Activated CD4-positive, alpha-beta T cell treated with anti-CD3 and anti-CD28 coated beads, Interleukin-2, amount 50 U/mL, for 24 hours (primary cell): ENCODE measurements at places on chromosomes 5 and 9.

DNA sequence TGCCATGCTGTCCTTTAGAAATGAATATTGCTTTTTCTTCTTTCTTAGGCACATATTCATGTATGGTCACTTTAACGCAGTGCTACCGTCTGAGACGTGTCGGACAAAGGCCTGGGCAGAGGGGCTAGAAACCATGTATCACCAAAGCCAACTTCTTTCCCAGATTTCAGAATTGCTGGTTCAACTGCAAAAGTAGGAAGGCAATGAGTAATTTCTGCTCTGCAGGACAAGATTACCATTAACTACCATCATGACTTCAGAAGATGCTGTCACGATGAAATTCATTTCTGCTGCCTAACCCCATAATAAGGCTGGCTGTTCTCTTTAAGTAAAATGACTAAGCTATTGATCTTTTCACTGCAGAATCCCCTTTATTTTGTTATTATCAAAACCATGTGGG, 306.7 kb downstream of the PDE4D start:
- no peak for DNase-seq

- DNase-seq: no peak
Measured at GRCh38 chr5:150561192-150561512, 53.2 kb downstream of the NDST1 start.

DNA sequence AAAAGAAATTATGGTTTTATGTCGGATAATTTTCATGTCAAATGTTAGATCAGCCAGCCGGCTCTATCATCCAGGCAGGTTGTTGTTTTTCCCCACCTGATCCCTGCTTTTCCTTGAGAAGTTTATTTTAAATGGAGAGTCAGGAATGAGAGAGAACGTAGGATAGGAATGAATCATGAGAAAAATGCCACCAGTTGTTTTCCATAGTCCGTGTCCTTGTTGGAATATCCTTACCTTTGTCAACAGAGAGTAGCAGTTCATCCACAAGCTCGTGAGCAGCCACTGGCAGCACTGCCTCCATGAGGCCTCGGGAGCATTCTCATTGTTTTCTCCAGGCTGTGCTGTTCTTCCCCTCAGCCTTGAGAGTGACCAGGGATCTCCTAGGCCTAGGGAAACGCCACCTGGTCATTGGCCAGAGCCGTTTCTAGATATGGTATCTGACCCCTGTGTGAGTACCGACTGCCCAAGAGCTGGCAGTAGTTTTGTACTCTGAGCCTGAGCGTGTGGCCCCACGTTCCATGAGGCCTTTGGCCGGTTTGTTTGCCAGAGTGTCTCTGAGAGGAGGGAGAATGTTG, 293.3 kb downstream of the FANCC start:
- no peak for DNase-seq

DNA sequence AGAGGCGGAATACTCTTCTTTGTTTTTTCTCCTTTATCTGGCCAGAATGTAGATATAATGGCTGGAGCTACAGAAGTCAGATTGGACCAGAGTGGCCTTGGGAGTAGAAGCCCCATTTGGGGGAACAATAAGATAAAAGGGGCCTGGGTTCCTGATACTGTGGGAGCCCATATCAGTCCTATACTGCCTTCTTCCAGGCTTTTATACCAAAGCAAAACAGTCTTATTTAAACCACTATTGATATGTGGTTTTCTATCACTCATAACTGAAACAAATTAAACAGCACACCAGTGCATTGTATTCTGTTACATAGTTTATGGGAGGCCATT, 14.3 kb downstream of the SPAAR start:
- no peak for DNase-seq

DNA sequence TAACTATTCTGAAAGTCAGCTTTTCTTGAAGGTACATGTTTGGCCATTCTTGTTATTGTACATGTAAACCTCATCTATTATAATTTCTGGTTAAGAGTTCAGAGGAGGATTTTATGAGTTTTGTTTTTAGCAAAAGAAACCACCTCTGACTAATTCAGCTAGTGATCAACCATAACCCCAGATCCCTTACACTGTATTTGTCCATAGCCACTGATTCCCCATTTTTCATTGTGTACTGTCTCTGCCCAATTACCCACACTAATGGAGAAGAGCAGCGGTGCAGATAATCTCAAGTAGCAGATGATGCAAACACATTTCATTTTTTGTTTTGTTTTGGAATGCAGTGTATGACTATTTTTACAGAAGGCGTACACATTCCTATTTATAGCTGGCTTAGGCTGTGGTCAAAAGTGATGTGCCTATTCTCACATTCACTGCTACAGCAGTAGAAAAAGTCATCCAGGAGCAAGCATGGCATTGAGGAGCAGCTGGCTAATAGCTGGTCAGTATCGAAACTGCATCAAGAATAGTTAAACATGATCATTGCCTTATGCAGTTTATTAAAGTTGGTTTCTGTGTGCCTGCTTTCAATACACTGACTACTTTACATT, 988.3 kb downstream of the DTWD2 start:
- DNase-seq: no peak

GRCh38 chr5:20570486-20570885, 582.5 kb upstream of the CDH18 start:
- no peak for DNase-seq

- DNase-seq: no peak
Measured at GRCh38 chr9:129643706-129644105, 1.8 kb upstream of the ASB6 start.

DNA sequence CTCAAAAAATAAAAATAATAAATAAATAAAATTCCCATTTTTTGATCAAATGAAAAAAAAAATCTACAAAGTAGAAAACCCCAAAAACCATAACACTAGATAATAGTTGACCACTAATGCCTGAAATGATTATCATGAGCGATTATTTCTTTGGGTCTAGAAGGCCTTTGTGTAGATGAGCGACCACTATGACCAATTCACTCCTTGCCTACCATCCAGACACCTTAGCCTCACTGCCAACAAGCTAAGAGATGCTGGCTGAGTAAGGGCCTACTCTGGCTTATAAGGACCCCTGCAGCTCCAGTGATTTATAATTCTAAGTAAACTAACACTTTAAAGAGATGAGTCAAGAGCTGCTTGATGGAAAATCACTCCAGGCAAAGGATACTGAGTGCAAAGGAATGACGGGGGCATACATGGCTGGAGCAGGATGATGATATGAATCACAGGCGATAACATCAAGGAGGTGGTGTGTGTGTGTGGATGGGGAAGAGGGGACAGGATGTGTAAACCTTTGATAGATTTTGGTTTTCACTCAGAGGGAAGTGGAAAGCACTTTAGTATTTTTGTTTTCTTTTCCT, 4.8 kb upstream of the F2RL1 start:
- DNase-seq: no peak

DNA sequence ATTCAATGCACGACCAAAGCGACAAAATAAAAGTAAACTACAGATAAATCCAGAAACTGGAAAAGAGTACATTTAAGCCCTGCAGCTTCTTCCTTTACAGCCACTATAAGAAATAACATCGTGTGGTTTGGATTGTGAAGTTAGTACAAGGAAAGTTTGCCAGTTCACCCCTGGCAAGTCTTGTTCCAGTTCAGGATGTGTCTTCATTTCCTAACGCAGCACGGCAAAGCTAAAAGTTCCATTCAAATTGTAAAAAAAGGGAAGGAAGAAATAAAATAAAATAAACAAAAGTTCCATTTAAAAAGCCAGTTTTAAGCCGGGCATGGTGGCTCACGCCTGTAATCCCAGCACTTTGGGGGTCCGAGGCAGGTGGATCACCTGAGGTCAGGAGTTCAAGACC, 83.3 kb upstream of the RETREG1 start:
- DNase-seq: no peak

- DNase-seq: no peak
Measured at GRCh38 chr5:50794812-50795211, 128.4 kb downstream of the PARP8 start.
